ENCODE measurements at places on chromosomes 4 and X.

GRCh38 chrX:26914232-26914631 lies 548.9 kb downstream of the PPP4R3C start:
- no peak for DNase-seq

DNA sequence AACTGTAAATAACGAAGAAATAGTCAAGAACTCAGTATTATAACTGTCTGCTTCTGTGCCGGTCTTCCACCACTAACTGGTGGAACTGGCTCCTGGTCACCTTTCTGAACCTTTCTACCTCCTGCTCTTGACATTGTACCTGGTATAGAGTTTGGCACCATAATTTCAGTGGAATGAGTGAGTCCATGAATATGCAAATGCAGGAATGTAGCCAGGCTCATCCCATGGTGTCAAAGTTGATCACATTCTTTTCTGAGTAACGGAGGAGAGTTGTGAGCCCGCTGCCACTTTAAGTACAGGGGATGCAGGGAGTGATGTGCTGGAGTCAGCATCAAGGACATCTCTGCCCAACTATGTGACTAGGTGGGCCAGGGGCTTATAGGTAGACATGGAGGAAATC lies 207.9 kb upstream of the HS3ST1 start:
- DNase-seq, result no peak

- no peak for DNase-seq
These were observed 64.4 kb downstream of the AFF1 start for GRCh38 chr4:86999136-86999643.

DNA sequence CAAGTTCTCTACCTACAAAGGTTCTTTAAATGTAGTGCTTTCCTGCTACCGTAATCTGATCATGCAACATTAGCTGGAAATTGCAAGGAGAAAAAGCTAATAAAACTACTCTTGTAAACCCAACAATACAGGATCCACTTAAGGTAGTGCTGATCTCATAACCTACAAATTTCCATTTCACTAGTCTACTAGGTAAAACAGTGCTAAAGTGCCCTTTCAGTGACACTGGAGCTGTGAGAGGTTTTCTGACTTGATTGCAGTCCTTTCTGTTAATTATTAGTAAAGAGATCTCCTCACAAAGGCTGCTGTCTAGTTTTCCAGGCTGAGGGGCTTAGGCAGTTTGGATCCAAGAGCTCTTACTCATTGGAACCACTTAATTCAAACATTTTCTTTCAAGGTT lies 1118.7 kb downstream of the SH3BGRL start:
- DNase-seq, result no peak

DNA sequence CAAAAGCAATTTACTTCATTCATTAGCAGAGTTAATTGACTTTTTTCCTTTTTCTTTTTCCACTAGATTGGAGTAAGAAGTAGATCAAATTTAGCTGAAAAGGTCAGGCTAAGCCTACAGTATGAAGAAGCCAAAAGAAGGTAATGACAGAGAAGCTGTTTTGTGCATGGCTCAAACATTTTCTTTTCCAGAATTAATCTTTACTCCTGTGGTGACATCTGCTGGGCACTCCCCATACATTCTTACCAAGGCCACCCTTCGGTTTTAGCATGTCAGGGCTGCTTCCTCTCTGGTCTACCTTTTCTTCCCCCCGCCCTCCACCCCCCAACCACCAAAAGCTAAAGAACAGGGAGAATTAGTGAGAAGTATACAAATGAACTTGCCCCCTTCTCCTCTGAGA lies 70.2 kb downstream of the CLDN22 start:
- no peak for DNase-seq

- no peak for DNase-seq
These were observed 172.3 kb upstream of the RPS6KA3 start for GRCh38 chrX:20438871-20439526.

GRCh38 chr4:84384801-84385200 lies 114.3 kb downstream of the NKX6-1 start:
- DNase-seq, result no peak

GRCh38 chr4:33714971-33715370 lies 2529.3 kb downstream of the ARAP2 start:
- no peak for DNase-seq

GRCh38 chr4:21001490-21001889 lies 301.2 kb downstream of the PACRGL start:
- no peak for DNase-seq

DNA sequence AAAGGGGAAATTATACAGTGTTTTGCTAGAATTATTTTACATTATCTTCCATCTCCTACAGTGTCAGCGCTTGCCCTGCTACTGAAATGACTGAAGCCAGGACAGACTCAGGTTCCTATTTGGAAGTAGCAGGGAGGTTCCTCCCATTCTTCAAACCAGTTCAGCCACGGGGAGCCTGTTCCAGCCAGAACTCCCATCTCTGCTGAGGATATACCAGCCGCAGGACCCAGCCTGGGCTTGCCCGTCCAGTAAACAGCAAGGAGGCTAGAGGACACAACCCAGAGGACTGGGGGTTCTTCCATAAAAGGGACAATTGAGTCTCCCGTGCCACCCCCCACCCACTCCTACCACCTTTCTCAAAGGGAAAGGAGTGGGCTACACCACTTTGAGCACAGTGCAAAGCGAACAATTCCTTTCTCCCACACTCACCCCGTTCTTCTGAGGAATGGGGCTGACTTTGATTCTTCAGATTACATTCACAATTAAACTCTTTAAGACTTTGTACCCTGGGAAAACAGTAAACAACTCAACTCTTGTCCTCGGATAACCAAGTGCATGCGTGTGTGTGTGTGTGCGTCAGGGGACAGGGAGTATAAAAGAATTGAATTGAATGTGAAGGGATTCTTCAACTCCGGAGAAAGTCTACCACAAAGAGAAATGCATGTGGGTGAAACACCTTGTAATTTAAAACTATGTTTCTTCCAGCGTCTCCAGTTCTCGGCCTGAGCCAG lies 31.0 kb upstream of the PPARGC1A start:
- DNase-seq, result no peak

- DNase-seq, result no peak
These were observed 680.9 kb upstream of the ATOH1 start for GRCh38 chr4:93147524-93148212.

- DNase-seq, result no peak
These were observed 22.9 kb downstream of the MID1IP1 start for GRCh38 chrX:38824176-38824575.

DNA sequence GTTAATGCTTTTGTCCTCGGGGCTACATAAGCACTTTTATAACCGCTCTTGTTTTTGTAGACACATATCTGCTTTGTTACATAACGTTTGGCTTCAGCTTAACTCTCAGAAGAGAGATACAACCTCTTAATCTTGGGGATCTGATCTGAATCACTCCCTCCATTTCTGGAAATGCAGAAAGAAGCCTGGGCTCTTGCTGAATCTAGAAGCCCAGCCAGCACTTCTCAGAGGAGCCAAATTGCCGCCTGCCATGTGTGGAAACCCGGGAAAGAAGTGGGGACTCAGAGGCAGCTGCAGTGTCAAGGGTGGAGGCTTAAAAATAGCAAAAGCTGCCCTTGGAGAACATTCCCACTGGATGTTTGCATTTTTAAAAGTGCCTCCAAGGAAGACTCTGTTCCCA lies 69.3 kb upstream of the LDB2 start:
- no peak for DNase-seq

DNA sequence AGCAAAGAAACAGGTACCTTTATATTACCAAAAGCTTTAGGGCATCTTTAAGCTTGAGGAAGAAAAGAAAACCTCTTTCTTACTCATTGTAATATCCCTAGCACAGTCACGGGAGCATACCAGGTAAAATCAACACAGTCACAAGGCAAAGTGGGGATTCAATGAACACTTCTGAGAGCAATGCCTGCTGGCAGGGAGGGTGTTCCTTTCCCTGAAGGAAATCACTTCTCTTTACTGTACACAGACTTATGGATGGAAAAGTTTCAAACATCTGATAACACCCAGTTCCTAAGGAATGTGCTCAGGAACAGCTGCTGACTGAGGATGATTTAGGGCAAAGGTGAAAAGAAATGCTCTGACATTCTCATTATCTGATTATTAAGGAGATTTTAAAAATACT lies 94.8 kb downstream of the MAML3 start:
- DNase-seq, result no peak

DNA sequence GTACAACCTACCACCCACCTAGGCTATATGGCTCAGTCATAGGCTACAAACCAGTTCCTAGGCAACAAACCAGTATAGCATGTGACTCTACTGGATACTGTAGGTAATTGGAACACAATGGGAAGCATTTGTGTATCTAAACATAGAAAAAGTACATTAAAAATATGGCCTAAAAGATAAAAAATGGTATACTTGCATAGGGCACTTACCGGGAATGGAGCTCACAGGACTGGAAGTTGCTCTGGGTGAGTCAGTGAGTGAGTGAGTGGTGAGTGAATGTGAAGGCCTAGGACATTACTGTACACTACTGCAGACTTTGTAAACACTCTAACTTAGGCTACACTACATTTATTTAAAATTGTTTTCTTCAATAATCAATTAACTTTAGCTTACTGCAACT lies 139.2 kb upstream of the RBPJ start:
- DNase-seq, result no peak

DNA sequence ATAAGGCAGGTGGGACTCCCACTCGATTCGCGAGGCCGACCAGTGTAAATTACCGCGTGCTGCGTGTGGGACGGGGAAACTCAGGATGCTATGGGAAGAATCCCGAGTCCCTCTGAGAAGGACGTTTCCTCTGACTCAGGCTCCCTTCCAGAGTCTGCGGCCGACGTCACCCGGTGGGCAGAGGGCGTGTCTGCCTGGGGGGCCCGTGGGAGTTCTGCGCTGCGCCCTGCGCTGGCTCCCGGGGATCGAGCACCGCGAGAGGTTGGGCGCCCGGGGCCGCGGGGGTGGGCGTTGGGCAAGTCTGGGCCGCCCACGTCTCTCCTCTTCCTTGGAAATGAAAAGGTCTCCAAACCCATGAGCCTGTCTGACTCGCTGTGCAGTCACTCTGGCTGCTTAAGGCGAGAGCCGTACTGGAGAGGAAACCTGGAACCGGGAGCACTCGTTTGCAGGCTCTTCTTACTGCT lies 568 bp downstream of the NIPAL1 start:
- DNase-seq, result peak; percentile 36

DNA sequence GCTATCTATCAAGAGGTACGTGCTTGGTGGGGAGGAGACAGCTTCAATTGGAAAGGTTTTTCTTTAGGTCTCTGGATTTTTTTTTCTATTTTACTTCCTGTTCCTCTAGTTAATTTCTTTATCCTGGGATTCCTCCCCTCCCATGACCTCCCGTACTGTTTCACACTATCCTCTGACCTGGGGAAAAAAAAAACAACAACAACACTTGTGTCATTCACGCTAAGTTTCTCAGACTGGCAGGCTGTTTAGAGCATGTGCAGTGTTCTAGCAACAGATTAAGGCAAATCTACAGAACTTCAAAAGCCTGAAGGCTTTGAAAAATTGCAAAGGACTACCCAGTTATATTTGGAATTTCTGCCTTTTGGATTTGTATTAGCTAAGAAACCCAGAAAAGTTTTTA lies 358.4 kb downstream of the ARHGAP24 start:
- no peak for DNase-seq

GRCh38 chrX:113770806-113771205 lies 813.1 kb upstream of the HTR2C start:
- no peak for DNase-seq

- DNase-seq, result no peak
These were observed 252.0 kb downstream of the FBXW7 start for GRCh38 chr4:152283801-152284470.

GRCh38 chr4:78396613-78397291 lies 154.8 kb upstream of the ANXA3 start:
- no peak for DNase-seq

- no peak for DNase-seq
These were observed 29.0 kb downstream of the F9 start for GRCh38 chrX:139559383-139560042.

DNA sequence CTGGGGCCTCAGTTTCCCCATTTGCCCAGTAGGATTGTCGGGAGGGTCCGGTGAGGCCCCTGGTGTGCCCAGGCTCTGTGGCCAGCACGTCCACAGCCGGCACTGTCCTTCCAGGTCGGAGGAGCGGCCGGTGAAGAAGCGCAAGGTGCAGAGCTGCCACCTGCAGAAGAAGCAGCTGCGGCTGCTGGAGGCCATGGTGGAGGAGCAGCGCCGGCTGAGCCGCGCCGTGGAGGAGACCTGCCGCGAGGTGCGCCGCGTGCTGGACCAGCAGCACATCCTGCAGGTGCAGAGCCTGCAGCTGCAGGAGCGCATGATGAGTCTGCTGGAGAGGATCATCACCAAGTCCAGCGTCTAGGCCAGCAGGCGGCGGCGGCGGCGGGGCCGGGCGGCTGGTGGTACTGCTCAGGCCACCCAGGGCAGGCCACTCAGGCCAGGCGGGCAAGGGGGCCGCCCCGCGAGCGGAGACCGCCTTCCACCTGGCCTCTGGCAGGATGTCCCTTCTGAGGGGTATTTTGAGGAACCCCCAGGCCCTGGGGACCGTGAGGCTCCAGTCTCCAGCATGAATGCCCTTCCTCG lies 6.7 kb downstream of the MSANTD1 start:
- no peak for DNase-seq

- DNase-seq, result no peak
These were observed 270.3 kb upstream of the HS3ST1 start for GRCh38 chr4:11698846-11699590.

GRCh38 chr4:6908432-6909112 lies 1.1 kb upstream of the TBC1D14 start:
- DNase-seq, result no peak

GRCh38 chr4:112916868-112917267 lies 132.6 kb upstream of the ANK2 start:
- no peak for DNase-seq

GRCh38 chrX:132877954-132878536 lies 80.4 kb downstream of the HS6ST2 start:
- no peak for DNase-seq

DNA sequence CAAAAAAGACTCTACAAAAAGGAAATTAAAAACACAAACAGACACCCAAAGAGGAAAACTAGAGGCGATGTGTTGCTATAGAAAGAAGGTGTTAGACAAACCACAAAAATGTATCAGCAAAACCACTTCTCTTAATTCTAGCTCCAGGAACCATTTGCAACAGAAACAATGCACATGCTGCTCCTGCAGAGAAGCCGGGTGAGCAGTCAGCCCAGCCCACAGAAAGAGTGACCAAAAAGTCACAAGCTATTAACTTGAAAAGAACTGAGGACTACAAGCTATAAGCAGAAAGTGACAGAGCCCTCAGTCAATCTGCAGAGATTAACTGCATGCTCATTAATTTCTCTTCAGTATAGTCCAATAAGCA lies 96.2 kb upstream of the KLHL13 start:
- no peak for DNase-seq
